ENCODE measurements at places on chromosomes 2 and 18.

- no peak for DNase-seq
Measured at GRCh38 chr2:84886791-84887190, 5.9 kb upstream of the TRABD2A start.

- DNase-seq: no peak
Measured at GRCh38 chr18:25353080-25353479, 1.1 kb upstream of the ZNF521 start.

DNA sequence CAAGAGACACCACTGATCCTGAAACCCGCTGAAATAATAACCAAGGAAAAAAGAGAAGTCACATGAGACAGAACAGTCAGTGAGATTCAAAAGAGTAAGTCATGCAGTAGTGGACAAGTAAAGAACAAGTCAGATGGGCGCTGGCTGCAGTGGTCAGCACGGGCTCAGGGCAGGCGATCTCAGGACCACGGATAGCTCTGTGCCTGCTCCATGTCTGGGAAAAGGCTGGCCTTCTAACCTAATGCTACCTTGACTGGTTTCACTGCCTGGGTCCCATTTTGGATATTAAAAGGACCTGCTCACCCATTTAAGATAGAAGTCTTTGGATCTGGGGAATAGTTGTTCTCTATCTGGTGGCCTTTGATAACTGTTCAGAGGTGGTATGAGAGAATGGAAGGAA lies 61.7 kb upstream of the LCLAT1 start:
- DNase-seq: no peak

- DNase-seq: no peak
Measured at GRCh38 chr2:13193075-13193474, 476.3 kb downstream of the TRIB2 start.

- no peak for DNase-seq
Measured at GRCh38 chr2:74493546-74493945, 5.9 kb downstream of the LBX2 start.

- no peak for DNase-seq
Measured at GRCh38 chr18:37674570-37674969, 109.0 kb upstream of the CELF4 start.

DNA sequence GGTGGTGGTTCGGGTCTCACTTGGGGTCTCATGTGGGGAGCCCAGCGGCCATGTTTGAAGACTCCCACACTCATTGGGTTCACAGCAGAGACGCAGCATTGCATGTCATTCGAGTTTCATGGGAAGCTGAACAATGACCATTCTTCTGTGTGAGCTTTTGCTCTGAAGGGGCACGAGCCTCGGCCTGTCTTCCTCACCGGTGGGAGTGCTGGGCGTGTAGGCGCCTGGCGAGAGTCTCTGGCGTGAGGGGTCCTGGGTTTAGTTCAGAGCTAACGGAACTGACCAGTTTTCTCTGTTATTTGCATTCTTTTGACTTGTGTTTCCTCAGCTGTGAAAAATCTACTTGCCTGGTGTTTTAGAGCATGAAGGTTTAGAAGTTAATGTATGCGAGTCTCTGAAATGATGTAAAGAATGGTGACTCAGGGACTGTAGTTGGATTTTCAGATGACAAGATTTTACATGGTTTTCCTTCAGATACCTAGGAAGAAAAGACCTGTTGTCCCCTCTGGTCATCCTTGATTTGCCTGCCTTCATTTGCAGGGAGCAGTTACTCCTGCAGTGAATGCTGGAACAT lies 98.1 kb downstream of the ARMC9 start:
- DNase-seq: no peak

- DNase-seq: no peak
Measured at GRCh38 chr18:66623821-66624220, 19.9 kb upstream of the CDH19 start.

DNA sequence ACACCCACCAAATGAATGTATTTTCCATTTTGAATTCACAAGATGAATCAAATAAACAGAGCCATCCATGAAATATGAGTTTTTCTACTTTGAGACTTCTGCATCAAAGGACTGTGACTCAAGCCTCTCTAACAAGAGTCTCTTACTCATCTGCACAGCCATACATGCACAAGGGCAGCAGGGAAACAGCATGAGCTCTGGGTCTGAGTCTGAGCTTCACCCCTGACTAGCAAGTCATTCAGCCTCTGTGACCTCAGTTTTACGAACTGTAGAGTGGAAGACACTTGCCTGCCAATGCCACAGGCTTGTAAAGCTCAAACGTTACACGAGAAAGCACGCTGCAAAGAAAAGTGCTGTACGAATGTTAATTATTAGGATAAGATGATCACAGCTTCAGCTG lies 42.9 kb downstream of the MREG start:
- no peak for DNase-seq

- DNase-seq: no peak
Measured at GRCh38 chr2:239225371-239225851, 175.4 kb downstream of the HDAC4 start.

GRCh38 chr2:196703695-196704094 lies 64.2 kb downstream of the CCDC150 start:
- DNase-seq: no peak

- DNase-seq: no peak
Measured at GRCh38 chr2:168538534-168538933, 82.5 kb downstream of the CERS6 start.

GRCh38 chr2:236947896-236948295 lies 137.8 kb upstream of the COPS8 start:
- DNase-seq: no peak

- DNase-seq: no peak
Measured at GRCh38 chr2:13504808-13505207, 788.1 kb downstream of the TRIB2 start.

DNA sequence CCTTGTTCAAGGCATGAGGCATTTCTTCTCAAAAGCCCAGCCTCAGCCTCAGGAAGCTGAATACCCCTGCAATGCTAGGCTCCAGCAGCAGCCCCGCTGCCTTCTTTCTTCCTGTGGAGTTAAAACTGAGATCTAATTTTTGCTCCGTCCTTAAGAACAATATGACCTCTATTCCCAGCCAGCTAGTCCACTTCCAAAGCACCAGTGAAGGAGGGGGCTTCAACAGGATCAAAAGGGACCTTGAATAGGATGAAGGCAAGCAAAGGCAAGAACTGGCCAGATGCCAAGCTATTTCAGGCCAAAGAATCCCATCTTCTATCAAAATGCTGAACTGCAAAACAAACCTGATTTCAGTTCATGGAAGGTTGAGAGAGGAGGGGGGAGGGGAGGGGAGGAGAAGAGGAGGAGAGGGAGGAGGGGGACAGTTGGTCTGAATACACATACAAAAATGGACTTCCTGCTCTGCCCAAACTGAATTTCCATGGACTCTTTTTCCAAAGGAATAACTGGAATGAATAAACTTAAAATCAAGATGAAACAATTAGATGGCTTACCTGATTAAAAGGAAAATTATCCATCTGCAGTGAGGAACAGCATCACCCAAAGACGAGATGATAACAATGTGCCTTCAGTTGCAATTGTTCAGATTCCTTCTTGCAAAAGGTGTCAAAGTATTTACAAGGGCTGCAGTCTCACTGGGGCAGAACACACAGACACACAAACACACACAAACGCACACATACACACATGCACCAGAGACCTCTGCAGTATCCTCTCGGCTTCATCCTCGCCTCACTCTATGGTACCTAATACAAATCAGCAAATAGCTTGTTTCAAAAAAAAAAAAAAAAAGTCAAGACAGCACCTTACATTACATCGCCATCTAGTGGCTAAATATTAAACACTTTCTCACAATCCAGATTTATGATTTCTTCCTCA lies at the start of gene SCN1A:
Gene SCN1A (minus strand): TSS at position 804 of the 939 bp plus-strand sequence. CDS start 54,399 bp downstream, outside the sequence.
- DNase-seq: no peak

- no peak for DNase-seq
Measured at GRCh38 chr2:128781585-128782385, 463.1 kb upstream of the HS6ST1 start.

GRCh38 chr2:152255918-152256317 lies 79.1 kb upstream of the FMNL2 start:
- DNase-seq: no peak

GRCh38 chr2:8565399-8566154 lies 116.3 kb upstream of the ID2 start:
- DNase-seq: no peak

GRCh38 chr18:8609659-8610458 lies 622 bp downstream of the RAB12 start:
- DNase-seq: no peak

DNA sequence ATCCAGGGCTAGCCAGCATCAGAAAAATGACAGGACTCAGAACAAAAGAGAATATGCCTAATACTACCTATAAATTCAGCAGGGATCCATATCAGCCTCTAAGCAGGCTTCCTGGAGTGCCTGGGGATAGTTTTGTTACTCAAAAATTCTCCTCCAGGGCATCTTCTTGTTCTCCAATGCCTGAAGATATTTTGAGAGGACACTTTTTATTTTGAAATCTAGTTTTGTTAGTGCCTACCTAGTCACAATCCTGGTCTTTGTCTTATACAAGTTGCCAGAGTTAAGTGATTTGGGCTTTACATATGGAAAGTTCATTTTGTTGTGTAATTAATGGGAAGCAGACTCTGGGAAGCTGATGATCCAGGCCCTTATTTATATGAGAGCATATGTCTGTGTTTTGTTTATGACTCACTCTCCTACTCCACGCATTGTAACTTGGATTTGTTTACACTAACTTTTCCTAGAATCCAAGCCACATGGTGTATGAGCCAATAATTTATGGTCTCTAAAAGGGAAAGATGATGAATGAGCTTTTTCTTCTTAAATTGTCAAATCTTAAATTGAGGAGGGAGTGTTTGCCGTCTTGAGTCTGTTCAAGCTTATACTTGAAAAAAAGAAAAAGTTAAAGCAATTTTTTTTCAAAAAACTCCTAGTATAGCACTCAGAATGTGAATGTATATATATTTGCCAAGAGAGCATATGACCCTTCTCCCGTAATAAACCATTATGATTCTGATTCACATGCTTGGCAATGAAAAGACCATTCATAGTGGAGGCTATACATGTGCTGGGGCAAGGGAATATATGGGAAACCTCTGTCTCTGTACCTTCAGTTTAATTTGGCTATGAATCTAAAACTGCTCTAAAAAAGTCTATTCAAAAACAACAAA lies 370.3 kb downstream of the SETBP1 start:
- no peak for DNase-seq

- no peak for DNase-seq
Measured at GRCh38 chr2:10900216-10901109, 11.3 kb upstream of the KCNF1 start.

DNA sequence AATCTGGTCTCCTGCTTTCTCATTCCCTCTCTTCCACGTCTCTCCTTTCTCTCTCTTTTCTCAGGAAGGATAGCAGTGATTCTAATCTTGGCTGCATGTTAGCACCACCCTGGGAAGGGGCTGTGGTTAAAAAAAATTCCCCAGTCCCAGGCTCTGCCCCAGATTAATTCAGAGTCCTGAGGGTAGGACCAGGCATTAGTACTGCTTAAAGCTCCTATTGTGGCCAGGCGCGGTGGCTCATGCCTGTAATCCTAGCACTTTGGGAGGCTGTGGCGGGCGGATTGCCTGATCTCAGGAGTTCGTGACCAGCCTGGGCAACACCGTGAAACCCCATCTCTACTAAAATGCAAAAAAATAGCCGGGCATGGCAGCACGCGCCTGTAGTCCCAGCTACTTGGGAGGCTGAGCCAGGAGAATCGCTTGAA lies 35.4 kb upstream of the EML4 start:
- no peak for DNase-seq

DNA sequence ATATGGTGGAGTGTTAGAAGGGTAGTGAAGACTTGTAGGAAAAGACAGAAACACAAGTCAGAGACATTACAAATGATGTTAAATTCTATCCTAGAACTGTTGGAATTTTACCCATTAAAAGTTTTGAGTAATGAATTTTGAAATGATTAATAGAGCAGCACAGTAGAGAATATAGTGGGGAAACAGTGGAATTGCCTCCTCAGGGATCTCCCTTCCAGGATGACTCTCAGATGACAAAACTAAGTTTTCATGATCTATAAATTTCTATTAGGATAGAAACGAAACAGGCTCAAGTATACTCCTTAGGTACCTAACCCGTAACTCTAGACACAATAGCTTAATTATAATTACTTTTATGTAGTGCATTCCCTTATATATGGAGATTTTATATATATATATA lies 86.7 kb downstream of the DPP4 start:
- DNase-seq: no peak
